ENCODE measurements at places on chromosomes 16 and 17.

DNA sequence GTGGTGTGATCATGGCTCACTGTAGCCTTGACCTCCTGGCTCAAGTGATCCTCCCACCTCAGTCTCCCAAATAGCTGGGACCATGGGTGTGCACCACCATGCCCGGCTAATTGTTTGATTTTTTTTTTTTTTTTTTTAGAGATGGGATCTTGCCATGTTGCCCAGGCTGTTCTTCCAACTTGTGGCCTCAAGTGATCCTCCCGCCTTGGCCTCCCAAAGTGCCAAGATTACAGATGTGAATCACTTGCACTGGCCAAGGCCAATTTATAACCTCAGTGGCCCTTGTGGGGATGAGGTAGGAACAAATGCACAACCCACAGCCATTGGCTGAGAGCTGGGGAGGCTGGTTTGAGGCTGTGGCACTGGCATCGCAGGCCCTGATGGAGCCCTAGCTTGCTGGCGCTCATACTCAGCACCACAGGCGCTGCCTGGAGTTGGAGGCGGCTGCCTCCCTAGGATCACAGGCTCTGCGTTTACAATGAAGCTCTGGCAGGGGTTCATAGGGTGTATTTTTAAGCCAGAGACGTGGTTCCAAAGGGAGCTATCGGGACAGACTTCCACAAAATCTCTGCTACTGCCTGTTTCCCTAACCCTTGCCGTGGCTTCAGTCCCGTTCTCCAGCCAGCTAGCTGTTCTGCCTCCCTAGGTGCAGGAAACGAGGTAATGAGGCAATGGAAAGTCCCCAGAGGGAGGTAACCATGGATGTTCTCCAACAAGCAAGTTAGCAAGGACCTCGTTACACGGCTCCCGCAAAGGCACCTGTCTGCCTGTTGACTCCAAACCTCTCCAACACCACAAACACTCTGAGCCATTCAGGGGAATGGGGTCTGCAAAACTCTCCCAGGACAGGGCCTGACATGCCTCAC is 2.9 kb downstream of the ABCA3 start:
- no peak for DNase-seq

DNA sequence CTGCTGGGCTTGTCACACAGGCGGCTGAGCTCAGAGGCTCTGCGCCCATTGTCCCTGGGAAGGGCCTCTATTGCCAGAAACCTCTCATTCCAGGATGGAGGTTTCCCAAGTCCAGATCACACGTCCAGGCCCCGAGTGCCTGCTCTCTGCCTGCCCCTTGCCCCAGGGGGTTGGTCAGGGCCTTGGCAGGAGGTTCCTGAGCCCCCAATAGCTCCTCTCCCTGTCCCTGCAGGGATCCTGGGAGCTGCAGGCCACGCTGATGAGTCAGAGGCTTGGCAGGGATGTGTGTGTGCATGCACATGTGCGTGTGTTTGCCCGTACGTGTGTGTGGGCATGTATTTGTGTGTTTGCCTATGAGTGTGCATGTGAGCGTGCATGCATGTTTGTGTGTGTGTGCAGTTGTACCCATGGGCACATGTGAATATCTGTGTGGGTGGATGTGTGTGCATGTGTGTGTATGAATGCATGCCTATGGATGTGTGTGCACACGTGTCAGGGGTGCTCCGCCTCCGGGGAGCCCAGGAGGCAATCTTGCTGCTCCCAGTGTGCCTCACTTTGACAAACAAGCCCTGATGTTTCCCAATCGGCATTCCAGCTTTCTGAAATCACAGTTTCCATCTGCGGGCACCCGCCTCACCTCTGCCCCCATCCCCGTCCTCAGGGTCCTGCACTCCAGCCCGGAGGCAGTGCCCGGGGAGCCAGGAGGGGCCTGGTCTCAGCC is 98.4 kb upstream of the GSE1 start:
- DNase-seq: no peak

GRCh38 chr16:10824111-10824893 is 5.7 kb upstream of the TVP23A start:
- no peak for DNase-seq

DNA sequence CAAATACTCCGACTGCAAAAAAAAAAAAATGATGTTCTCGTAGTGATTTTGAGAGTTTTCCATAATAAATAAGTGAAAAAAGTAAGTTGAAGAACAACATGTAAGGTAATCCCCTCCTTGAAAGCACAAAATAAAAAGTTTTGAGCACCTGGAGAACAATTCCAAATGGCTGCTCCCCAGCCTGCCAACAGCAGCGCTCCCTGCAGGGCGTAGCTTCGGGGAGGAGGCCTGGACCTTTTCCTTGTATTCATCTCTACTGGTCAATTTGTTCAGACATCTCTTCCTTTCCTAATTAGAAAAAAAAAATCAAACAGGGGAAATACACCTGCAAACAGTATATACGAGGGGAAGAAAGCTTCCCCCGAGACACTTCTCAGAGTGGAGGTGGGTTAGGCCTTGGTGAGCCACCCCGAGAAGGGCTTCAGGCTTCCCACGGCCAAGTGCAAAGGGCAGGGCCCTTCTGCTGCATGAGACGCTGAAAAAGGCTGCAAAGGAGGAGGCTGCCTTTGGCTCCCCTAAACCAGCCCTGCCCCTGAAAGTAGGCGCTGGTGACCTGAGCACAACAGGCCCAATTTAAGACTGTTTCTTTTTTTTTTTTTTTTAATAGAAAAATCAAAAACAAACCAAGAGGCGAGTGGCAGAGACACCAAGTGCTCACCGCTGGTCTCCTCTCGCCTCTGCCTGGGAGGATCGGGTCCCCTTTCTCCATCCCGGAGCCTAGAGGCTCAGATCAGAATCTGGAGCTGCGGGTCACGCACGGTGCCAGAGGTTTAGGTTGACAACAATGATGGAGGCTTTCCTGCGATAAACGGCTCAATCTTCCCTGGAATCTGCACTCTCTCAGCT is 193.1 kb upstream of the FOXF1 start:
- DNase-seq: no peak

- DNase-seq: no peak
These were observed 174.6 kb downstream of the PMP22 start for GRCh38 chr17:15090533-15090932.

DNA sequence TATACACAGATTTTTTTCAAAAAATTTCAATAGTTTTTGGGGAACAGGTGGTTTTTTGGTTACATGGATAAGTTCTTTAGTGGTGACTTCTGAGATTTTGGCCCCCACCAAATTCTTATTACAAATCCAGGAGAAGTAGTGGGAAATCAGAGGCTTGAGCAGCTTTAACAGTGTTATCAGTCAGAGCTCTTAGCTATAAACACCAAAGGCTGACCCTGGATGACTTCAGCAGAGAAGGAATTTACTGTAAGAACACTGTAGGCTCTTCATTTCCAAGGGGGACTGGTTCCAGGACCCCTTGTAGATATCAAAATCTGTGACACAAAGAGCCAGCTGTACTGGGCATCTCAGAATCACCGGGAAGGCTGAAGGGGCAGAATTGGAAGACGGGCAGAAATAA is 17.8 kb downstream of the MPHOSPH6 start:
- no peak for DNase-seq

Data from cardiac septum (tissue), 1 donor.